ENCODE measurements at places on chromosomes 4 and X.

DNA sequence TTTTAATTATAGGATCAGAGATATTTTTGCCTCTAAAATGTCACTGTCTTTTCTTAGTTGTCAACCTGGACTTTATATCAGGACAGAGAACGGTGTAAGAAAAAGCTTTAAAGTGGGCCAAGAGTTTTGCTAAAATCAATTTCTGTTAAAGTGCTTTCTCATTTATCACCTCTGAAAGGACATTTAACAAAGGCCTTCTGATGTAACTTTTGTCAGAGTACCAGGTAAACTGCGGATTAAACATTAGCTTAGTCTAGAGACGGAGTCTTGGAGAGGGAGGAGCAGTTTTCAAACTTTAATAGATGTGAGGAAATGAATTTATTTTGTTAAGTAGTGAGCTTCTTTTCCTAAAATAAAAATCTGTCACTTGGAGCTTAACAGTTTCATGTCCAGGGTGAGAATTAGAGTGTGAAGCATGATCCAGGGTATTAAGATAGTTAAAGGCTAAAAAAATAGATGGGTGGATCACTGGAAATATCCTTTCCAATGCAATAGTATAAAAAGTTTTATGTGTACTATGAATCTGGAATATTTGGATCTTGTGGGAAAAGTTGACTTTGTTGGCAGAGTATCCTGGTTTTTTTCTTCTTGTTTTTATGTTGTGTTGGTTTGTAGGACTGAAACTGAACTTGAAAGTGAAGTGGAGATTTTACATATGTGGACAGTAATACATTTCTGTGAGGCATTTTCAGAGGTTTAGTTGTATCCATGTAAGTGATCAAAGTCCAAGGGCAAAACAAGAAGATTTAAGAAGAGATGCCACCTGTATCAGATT is 33.6 kb upstream of the BMPR1B start:
- no peak for DNase-seq

DNA sequence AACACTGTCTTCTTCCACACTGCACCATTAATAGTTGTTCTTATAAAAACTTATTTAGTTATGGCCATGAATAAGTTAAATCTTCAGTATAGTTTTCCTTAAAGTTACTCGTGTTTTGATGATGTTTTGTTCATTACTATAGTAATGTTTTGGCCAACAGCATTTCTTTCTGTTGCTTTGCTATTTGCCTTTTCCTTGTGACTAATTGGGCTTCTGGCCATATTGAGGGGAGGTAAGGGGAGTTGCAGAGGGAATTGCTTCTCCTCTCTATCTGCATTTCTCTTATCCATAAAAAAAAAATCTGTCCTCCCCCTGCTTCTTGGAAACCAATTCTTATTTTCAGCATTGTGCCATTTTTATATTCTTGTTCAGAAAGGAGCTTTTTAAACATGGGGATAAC is 42.7 kb upstream of the ZCCHC12 start:
- no peak for DNase-seq

GRCh38 chr4:60588556-60588955 is 611.6 kb upstream of the ADGRL3 start:
- DNase-seq = no peak

GRCh38 chrX:101408532-101408841 is 465 bp downstream of the HNRNPH2 start:
- no peak for DNase-seq

DNA sequence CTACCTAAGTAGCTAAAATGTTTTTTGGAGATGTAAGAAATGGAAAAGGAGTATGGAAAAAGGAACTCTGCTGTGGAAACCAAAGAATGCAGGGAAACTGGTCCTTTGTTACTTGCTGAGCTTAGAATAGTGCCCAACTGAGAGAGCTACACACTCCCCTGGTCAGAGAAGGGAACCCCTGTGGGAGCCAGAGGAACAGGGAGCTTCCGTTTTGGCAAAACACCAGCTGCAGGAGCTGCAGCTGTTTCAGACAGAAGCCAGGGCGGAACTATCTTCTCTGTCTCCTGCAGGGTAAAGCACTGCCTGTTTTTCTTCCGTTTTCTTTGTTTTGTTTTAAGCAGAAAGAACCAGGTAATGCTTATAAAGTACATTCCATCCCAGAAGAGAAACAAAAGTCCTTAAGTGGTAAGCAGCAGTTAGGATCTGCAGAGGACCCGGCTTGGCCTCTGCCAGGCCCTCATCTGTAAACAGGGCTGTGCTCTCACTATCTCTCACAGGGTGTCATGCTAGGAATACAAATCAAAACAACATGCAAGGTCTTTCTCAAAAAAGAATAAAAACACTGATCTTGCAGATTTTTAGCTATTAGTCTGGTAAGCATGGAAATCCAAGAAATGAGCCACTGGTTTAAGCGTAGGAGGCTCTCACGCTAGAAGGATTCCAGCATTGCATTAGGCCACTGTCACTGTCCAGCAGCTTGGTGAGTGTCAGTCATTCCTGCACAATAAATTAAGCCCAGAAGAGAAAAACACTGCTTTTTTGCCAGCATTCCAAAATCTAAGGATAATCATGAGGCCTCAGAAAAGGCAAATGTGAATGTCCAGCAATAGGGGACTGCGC is 76.1 kb downstream of the CHST7 start:
- no peak for DNase-seq

DNA sequence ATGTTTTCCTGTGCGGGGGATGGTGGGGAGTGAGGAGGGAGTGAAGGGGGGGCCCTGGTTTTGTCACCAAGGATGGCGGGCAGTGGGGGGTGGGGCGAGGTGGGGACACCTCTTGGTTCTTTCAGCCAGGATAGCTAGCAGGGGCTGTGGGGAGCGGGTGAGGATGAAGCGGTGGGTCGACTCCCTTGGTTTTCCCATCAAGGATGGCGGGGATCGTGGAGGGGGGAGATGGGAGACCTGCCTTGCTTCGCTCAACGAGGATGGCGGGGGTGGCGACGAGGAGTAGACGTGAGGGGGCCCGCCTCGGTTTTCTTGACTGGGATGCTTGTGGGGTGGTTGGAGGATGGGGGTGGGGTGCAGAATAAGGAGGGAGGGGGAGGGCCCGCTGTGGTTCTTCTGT is 643 bp downstream of the FHL1 start:
- no peak for DNase-seq

DNA sequence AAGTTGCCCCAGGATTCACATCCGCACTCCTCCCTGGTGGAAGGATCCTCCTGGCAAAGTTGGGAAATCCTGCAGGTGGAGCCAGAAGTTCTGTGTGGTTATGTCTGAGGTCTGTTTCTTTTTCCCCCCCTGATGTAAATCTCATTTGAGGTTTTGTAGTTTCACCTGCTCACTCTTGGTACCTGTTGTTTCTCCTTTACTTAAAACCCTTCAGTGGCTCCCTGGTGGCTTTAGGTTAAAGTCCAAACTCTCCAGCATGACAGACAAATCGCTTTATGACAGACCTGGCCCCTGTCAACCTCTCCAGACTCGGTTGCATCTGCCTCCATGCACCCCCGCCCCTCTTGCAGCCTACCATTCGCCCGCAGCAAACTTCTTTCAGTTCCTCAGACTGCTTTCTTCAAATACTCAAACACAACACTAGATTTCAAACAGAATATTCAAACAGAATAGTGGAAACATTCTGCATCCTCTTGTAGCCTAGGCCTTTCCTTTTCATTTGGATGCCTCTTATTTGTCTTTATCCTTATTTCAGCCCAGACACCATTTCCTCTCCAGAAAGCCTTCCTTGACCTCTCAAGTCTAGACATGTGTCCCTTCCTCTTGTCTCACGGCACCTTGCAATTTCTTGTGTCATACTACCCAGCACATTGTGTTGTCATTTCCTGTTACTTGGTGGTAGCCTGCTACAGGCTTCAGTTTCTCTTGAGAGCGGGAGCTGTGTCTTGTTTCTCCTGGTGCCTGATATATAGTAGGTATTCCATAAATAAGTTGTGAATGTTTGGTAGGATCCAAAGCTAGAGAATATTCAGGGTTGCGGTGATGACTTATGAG is 24.8 kb downstream of the IL13RA1 start:
- DNase-seq = no peak

All from activated CD4-positive, alpha-beta T cell treated with anti-CD3 and anti-CD28 coated beads, Interleukin-2, amount 50 U/mL, for 4 hours (primary cell).